ENCODE measurements at places on chromosomes 12 and 14. TPM values are rescaled to one million over a fixed set of nuclear protein-coding genes. Genes with fewer than 3 reads are reported as not detected.

SYCP3 gene
- 0.18 TPM for total RNA-seq

NEUROD4 gene
- total RNA-seq, result not detected

RERGL gene
- total RNA-seq, result 1.4 TPM

POTEG gene
- not detected for total RNA-seq

TSPAN19 gene
- 0.85 TPM for total RNA-seq

NPAS3 gene
- total RNA-seq, result 4.9 TPM

SAMD15 gene
- total RNA-seq, result 0.24 TPM

SPTSSA gene
- total RNA-seq, result 18.9 TPM

RPL41 gene
- total RNA-seq, result 2,422 TPM

CCDC177 gene
- total RNA-seq, result not detected

KLHL33 gene
- total RNA-seq, result 0.33 TPM

SERPINA12 gene
- not detected for total RNA-seq

KLRC3 gene
- not detected for total RNA-seq
